Fibroblast of skin of abdomen (primary cell): ENCODE measurements at places on chromosomes 2 and 18.
A peak's percentile ranks its signal among the peaks of the same experiment; 100 is the strongest.

DNA sequence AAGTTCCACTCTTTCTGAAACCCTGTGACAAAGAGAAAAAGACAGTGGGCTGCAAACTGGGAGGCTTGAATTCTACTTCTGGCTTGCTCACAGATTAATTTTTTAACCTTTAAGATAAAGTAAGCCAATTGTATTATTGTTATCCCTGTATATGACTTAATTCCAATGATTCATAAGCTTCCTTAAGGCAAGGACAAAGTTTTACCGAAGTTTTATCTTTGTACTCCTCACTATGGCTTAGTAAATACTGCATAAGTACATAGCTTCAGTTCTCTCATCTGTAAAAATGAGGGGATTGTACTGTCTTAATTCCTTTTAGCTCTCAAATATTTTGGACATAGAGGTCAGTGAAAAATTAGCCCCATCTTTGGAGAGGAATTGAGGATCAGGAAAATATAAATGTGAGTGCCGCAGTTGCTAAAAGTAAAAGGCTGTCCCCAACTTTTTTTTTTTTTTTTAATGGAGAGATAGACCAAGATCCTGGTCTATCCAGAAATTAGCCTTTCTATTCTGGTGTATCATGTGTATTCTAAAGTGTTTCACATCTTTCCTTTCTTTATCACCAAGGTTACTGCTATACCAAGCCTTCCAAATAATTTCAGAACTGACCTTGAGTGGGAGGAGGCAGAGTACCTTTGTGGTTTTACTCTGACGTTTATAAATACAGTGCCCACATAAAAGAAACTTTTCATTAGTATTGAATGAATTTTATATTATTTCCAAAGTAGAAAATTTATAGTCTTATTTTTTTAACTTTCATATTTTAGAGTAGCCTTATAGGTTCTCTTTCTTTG lies 13.3 kb downstream of the RELCH start:
- DNase-seq, result no peak

DNA sequence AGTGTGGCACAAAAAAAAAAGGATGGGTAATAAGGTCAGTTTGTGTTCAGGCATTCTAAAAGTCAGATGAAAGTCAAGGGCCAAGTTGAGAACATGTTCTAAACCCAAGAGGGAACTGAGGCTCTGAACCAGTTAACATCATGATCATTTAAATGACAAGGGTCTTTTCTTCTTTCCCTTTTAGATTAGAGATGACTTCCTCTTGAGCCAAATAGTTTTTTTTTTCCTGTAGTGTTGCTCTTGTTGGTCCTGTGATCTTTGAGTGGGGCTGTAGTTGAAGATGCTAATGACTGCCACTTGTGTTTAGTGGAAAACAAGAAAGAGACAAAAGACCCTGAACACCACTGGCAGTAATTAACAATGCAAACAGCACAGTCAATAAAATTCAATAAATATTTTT lies 482.7 kb upstream of the SYT4 start:
- no peak for DNase-seq

GRCh38 chr2:64260817-64261216 lies 116.6 kb upstream of the PELI1 start:
- DNase-seq, result no peak

DNA sequence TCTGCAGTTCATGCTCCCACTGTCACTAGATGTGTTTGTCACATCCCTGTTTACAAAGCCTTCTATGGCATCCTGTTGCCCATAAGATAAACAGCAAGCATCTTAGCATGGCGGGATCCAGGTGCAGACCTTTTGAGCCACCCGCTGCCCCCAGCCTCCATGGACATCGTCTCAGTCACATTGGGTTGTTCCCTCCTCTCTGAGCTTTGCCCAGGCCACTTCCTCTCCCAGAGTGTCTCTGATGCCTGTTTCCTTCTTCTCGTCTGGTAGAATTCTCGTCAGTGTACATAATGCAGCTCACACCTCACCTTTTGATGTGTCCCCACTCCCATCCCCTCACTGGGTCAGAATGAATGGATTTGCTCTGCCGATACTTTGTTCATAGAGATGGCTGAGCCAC lies 239.0 kb upstream of the APCDD1 start:
- DNase-seq, result no peak

GRCh38 chr2:100928235-100928634 lies 73.9 kb upstream of the RPL31 start:
- no peak for DNase-seq

DNA sequence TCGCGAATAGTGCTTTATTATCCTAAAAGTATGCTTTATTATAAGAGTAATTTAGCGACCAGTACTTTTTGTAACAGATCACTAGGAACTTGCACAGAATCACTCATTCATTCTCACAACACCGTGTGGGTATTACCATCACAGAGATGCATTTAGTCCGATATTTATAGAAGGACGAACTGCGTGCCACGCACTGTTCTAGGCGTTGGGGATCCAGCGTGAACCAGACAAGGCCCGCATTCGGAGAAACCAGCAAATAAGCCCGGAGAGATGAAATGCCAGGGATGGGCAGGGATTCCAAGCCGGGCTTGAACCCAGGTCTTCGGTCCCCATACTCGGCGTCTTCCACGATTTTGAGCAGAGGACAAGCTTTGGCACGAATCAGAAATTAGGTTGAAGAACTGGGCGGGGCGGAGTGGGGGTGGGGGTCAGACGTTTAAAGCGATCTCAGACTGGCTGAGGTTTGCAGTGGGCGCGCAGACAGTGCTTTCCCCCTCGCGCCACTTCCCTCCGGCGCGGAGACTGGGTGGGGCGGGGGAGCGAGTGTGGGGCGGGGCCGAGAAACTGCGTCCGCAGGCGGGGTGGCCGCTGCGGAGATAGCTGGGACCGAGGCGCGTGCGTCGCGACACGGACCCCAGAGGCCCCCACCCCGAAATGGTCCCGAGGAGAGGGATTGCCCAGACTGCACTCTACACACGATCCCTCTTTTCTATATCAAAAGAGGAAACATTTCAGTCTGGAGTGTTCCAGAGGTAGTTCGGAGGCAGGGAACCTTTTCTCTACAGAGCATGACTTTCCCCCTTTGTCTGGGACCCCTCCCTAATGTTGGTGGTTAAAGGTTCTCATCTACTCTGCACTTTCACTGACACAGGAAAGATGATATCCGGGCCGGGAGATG lies 1.1 kb upstream of the CXCR4 start:
- DNase-seq, result no peak

DNA sequence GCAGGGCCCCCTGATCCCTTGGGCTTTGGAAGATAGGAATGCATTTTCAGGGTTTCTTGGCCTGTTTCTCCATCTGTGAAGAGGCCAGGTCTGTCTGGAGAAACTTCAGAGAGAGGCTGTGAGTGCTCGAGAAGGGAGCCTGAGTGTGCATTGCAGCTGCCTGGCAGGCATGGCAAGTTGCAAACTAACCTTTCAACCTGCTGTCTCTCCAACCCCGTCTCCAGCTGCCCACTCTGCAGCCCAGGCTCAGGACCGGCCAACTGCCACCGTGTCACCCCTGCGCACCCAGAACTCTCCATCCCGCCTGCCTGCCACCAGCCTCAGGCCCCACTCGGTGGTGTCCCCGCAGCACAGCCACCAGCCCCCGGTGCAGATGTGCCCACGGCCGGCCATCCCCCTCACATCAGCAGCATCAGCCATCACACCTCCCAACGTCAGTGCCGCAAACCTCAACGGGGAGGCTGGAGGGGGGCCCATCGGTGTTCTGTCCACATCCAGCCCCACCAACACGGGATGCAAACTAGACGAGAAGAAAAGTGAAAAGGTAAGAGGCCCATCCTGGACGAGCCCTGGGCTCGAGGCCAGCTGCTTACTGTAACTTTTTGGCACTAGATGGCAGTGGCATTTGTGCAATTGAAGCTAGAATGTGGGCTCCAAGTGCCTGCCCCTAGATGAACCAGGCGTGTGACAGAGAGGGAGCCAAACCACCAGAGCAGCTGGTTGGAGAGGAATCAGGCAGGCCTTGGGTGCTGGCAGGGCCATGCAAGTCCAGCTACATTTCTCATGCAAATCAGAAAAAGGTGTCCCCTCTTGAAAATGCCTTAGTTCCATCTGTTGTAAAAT lies 164.6 kb downstream of the SEPTIN10 start:
- no peak for DNase-seq

- no peak for DNase-seq
These were observed 186.5 kb downstream of the LPIN1 start for GRCh38 chr2:11932962-11933361.

- DNase-seq, result no peak
These were observed 727 bp downstream of the ZFAND2B start for GRCh38 chr2:219207134-219207883.

DNA sequence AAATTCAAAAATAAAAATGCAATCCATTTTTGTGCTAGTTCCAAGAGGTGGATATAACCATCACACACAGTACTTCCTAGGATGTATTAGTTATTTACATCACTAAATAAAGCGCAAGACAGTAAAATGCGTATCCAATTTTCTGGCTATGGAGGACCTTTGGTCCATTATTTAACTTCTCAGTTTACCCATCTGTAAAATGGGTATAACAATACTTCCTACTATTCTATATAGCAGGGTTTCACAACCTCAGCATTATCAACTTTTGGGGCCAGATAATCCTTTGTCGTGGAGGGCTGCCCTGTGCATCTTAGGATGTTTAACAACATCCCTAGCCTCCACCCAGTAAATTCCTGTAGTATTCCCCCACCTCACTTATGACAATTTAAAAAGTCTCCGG lies 275.1 kb upstream of the PKDCC start:
- DNase-seq, result no peak

GRCh38 chr2:212147921-212148513 lies 390.6 kb downstream of the ERBB4 start:
- peak; percentile 7 for DNase-seq

DNA sequence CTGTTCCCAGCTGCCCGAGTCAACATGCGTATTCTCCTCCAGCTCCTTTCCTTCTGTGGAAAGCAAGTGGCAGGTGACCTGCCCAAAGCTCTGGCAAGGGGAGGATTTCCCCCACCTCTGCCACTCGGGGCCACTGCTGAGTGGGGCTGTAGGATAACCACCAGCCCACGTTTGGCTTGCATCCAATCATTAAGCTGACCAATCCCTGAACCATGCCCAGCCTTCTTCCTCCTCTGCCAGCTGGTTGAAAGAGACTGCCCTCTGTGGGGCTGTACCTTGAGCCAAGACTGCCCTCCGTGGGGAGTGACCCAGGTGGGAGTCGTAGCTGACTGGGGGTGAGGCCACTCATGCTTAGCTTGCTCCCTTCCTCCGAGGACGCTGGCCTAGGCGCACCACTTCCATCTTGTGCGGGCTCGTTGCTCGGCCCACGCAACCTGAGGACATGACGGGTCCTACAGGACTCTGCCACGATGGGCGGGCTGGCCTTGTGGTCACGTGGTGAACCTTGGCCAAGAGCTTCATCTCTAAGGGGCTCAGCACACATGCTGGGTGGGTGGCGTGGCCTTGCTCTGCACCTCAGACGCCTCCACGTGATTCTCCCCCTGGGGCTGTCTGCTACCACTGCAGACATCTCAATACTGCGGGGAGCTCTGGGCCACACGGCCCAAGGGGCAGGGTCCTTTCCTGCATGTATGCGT lies 112.1 kb downstream of the NDUFA10 start:
- DNase-seq, result no peak

GRCh38 chr2:3265981-3266924 lies 111.4 kb downstream of the EIPR1 start:
- DNase-seq, result no peak
